ENCODE measurements at places on chromosomes 16 and 17. TPM values are rescaled to one million over a fixed set of nuclear protein-coding genes. Genes with fewer than 3 reads are reported as not detected.

- DNase-seq, result no peak
Observed at GRCh38 chr17:11950771-11951519, 46.3 kb downstream of the ZNF18 start.

The KRTAP9-4 gene
- not detected for total RNA-seq

The RHBDF1 gene
- total RNA-seq, result 46.5 TPM

The SCO1 gene
- total RNA-seq, result 36.2 TPM

- no peak for DNase-seq
Observed at GRCh38 chr17:81884520-81884919, 6.9 kb downstream of the ALYREF start.

- DNase-seq, result no peak
Observed at GRCh38 chr17:35716897-35717465, 14.5 kb upstream of the RASL10B start.

GRCh38 chr17:61383689-61384201 is 15.9 kb upstream of the TBX2 start:
- DNase-seq, result no peak

DNA sequence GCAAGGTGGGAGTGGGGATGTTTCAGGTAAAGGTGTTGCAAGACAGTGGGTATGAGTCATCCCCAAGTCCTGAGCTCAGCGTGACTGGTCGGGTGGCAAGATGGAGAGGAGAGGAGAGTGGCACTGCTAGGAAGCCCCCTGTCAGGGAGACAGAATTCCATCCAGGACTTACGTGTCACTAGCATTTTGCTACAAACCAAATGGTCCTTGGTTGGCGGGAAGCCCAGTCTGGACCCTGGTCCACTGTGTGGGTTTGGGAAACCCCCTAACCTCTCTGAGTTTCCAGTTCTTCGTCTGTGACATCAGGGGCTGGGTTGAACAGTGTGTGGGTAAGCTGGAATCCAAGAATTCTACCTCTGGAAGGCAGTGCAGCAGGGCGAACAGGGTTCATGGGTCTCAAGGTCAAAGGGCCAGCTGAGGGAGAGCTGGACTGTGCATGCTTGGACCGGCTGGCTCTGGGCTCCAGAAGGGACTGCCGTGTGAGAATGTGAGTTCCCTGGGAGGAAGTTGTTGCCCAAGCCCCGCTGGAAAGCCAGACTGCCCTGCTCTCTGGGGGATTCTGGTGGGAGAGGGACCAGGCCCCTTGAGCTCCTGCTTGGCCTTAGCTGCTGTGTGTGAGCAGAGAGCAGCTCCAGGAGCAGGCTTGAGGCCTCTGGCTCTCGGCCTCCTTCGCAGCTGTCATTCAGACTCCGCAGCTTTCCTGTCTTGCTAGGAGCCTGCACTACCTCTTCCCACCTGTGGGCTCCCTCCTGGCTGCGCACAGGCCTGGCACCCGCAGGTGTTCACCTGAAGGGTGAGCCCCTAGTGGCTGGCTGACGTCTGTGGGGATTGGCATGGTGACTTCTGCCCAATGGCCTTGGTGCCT is 84.6 kb downstream of the NT5M start:
- no peak for DNase-seq

The HSD17B1 gene
- total RNA-seq, result 1.2 TPM

The HP gene
- not detected for total RNA-seq

DNA sequence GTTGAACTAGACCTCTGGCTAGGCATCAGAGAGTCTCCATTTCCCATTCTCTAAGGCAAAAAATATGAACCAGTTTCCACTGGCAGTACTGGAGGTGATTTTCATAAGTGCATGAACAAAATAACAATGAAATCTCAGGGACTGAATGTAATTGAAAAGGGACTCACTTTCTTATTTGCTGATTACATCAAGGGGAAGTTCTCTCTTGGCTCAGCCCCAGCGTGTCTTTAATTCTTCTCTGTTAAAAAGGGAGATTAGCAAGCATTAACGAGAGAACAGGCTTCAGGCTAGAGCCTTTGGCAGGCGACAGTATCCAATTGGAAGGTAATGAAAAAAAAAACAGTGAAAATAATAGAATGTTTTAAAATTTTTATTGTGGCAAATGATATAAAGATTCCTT is 34.0 kb upstream of the ADAMTS18 start:
- no peak for DNase-seq

GRCh38 chr17:58020401-58020800 is 13.4 kb upstream of the SRSF1 start:
- no peak for DNase-seq

- no peak for DNase-seq
Observed at GRCh38 chr17:81066072-81066471, 31.1 kb downstream of the BAIAP2 start.

- no peak for DNase-seq
Observed at GRCh38 chr16:10637337-10638037, 57.1 kb upstream of the EMP2 start.

- no peak for DNase-seq
Observed at GRCh38 chr17:8173056-8173870, 2.9 kb downstream of the TMEM107 start.

DNA sequence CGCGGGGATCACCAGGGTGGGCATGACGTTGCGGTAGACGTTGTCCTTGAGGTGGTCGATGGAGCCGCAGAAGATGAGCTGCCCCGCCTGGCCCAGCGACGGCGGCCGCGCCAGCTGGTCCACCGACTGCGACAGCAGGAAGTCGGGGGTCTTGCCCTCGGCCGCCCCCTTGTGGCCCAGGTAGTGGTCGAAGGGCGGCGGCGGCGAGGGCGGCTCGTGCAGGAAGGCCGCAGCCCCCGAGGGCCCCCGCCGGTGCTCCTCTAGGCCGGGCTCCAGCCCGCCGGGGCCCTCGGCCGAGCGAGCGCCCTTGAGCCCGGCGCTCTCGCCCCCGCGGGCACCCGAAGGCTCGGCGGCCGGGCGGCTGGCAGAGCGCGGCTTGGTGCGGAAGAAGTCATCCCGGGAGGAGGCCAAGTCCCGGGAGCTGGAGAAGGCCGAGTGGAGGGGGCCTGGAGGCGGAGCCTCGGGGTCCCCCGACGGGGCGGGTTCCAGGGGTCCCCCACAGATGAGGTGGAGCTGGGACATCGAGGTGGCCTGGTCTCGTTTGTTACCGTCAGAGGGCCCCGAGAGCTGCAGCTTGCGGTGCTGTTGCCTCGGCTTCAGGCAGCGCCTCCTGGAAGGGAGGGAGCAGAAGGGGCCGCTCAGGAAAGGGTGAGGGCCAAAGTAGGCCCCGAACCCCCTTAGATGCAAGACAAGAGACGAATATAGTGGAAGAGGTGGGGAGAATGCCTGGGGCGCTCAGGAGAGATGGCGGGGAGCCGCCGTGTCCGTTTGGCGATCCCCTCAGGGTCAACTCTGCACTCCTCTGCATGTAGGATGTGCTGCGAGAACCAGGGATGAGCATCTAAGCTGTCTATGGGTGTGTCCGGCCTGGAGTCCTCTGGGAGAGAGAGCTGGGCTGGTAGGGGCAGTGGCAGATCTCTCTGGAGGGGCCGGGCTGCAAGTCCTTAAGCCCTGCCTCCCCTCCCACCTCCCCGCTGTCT is 8.8 kb downstream of the FAM171A2 start:
- peak; percentile 75 for DNase-seq

- DNase-seq, result no peak
Observed at GRCh38 chr17:42065201-42065600, 14.8 kb upstream of the C17orf113 start.

- peak; percentile 60 for DNase-seq
Observed at GRCh38 chr16:90046971-90047713, 27.9 kb upstream of the DBNDD1 start.

GRCh38 chr17:17564323-17564722 is 27.2 kb downstream of the PEMT start:
- DNase-seq, result no peak

DNA sequence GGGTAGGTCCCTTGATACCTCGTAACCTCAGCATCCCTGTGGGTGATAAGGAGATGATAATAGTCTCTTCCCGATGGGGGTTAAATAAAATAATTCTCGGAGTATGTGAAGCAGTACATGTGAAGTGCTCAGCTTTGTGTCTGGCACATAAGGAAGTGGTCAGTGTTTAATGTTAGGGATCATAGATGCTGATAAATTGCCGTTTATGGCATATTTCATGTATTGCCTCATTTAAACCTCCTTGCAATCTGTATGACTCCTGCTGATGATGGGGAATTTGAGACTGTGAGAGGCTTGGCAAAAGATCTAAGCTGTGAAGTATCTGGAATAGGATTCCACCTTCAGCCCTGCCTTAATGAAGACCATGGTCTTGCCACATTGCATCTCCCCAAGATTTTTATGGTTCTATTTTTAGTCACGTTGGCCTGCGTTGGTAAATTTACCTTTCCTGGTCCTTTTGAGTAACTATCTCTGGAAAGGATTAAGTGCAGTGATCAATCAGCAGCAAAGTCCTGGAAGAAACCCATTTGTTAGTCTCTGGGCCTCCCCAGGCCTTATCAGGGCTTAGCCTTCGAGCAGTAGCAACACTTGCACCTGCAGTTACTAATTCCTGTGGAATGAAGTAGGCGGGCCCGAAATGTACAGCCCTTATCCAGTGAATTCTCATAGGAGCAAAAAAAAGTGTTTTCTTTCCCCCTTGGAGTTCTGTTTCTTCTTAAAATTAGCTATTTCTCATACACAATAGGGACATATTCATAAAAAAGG is 144.9 kb downstream of the WWOX start:
- no peak for DNase-seq

The DHX38 gene
- 86.0 TPM for total RNA-seq

The GPRC5C gene
- 4.6 TPM for total RNA-seq

DNA sequence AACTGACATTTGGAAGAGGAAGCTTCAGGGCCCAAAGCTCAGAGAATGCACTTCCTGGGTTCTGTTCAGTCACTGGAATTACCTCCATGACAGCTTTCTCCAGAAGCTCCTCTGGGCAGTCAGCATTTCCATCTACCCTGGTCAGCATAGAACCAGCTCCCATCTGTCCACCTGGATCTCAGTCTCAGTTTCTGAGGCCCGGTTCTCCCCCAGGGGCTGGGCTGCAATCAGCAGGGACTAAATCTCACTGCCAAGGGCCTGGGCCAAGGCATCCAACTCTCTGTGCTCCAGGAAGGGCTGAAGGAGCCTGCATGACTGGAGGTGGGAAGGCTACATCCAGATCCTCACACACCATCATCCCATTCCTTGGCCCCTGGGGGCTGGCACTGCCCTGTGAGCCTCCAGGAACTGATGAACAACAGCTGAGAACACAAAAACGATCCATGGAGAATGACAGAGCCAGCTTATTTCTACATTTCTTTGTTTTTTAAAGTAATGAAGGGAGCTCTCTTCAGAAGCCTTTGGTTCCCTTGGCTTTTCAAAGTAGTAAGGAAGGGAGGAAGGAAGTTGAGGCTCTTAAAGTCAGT is 66.3 kb upstream of the MRTFB start:
- no peak for DNase-seq

The CLUH gene
- 59.6 TPM for total RNA-seq

GRCh38 chr16:65731833-65732232 is 610.0 kb upstream of the CDH11 start:
- DNase-seq, result no peak

Data from neural crest cell (in vitro differentiated cells).